HepG2 (cell line): ENCODE measurements at places on chromosomes 3 and 15. TPM values are rescaled to one million over a fixed set of nuclear protein-coding genes. Genes with fewer than 3 reads are reported as not detected.

DNA sequence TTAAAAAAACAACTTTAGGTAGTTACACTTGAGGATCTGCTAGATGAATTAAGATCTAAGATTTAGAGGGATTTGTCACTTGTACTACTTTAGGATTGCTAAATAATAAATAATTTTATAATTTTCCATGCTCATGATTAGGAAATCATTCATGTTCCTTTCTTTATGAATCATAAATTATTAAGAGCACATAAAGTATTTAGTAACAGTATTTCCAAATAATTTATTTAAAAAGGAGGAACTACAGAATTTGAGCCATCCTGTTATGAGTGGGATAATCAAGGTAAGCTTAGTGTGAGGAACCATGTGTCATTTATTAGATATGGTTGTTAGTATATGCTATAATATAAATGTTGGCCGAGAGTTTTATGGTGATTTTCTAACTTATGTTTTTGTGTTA, 37.5 kb upstream of the C3orf38 start:
- DNase-seq, result no peak
- no peaks in the 10 kb centered on the region for H3K4me1 ChIP-seq
- H3K27ac ChIP-seq, result no peak overlapping the region
- no peak overlapping the region for H3K4me3 ChIP-seq

DNA sequence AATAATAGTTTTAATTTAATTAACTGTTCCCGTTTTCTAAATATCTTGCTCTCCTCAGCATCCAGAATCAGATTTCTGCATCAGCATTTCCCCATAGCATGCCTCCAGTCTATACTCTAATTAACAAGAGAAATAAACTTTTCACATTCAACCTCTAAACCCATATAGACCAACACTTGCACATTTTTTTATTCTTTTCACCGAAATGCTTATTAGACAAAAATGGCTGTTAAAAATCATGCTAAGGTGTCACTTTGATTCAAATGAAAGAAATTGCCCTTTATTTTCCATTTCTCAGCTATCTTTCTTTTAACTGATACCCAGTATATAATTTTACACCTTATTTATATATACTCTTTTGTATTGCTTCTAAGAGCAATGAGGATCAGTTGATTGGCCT, 1107.1 kb upstream of the EPHA6 start:
- H3K27me3 ChIP-seq, result no peaks in the 10 kb centered on the region
- peaks cover 6% of the 10 kb centered on the region; the same call in 1 of the 2 replicates for H3K4me1 ChIP-seq
- no peak overlapping the region for H3K4me3 ChIP-seq
- H3K27ac ChIP-seq, result no peak overlapping the region

GRCh38 chr3:129336093-129336706, 57.5 kb downstream of the HMCES start:
- H3K27ac ChIP-seq, result no peak overlapping the region
- H3K4me3 ChIP-seq, result no peak overlapping the region
- peaks cover 43% of the 10 kb centered on the region for H3K4me1 ChIP-seq
- no peaks in the 10 kb centered on the region for H3K36me3 ChIP-seq
- no peak for DNase-seq

GRCh38 chr3:63450634-63451363, 172.7 kb downstream of the SYNPR start:
- no peaks in the 10 kb centered on the region for H3K36me3 ChIP-seq
- no peak for DNase-seq
- H3K27ac ChIP-seq, result no peak overlapping the region
- no peaks in the 10 kb centered on the region for H3K27me3 ChIP-seq
- no peak overlapping the region for H3K4me3 ChIP-seq

- H3K4me3 ChIP-seq, result no peak overlapping the region
- H3K4me1 ChIP-seq, result no peaks in the 10 kb centered on the region
- peaks cover 58% of the 10 kb centered on the region; the same call in 2 of the 3 replicates for H3K27me3 ChIP-seq
- DNase-seq, result no peak
Measured at GRCh38 chr15:73370151-73370550, 1.4 kb upstream of the HCN4 start.

GRCh38 chr3:26622621-26623418, at the start of gene LRRC3B:
LRRC3B (plus strand) TSS chr3:26622772; CDS start chr3:26709673, 86,901 bp downstream.
- H3K4me3 ChIP-seq, result no peak within 1 kb of the TSS
- no peak for DNase-seq
- no peaks in the 10 kb centered on the region for H3K4me1 ChIP-seq

DNA sequence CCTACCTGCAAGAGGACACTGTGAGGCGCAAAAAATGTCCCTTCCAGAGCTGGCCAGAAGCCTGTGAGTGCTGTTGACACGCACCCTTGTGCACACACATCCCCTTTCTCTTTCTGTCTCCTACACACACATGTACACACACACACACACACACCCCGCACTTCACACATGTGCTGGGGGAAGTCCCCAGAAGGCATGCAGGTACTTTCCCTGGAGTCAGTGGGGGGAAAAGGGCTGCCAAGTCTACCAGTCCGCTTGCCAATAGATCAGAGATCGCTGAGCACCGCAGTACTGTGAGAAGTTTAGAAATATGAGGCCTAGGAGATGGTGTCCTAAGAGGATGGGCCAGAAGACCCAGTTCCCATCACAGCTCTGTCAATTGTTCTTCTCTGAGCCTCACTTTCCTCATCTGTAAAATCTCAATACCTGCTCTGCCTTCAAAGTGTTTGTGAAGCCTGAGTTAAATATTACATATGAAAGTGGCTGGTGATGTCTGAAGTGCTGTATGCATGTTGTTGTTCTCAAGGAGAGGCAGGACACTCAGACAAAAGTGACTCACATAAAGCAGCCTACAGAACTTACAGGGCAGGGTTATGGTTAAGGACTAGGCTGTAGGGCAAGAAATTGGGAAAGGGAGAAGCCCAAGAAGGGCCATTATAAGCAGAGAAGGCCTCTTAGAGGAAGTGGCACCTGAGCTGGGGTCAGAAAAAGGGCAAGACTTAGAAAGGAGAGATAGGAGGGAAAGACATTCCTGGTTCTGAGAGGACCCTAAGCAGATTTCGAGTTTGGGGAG, 6.8 kb downstream of the IL17RE start:
- H3K36me3 ChIP-seq, result peaks cover 18% of the 10 kb centered on the region
- no peak overlapping the region for H3K4me3 ChIP-seq
- DNase-seq, result no peak
- no peaks in the 10 kb centered on the region for H3K27me3 ChIP-seq
- peaks cover 20% of the 10 kb centered on the region for H3K4me1 ChIP-seq

DNA sequence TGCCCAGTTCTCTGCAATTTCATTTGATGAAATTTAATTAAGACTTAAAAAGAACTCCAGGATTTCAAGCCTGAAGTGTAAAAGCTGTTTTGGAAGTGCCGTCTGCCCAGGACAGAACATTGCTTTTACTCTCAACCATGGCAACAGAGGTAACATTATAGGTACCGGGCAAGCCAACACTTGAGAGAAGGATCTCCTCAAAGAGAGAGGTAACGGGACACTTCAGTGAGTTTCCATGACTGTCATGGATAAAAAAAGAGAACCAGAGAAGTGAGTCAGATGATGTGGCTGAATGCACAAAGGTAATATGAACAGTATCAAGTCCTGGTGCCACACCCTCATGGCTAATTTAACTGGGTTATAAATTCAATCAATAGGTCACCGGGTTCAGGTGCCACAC, 130.2 kb upstream of the LMOD3 start:
- DNase-seq, result no peak
- no peak overlapping the region for H3K4me3 ChIP-seq
- no peaks in the 10 kb centered on the region for H3K27me3 ChIP-seq
- H3K27ac ChIP-seq, result no peak overlapping the region
- H3K4me1 ChIP-seq, result peaks cover 35% of the 10 kb centered on the region

- no peaks in the 10 kb centered on the region for H3K36me3 ChIP-seq
- peaks cover 14% of the 10 kb centered on the region; the same call in 1 of the 2 replicates for H3K4me1 ChIP-seq
- no peak overlapping the region for H3K4me3 ChIP-seq
- no peak for DNase-seq
Measured at GRCh38 chr3:21618695-21619094, 132.3 kb downstream of the ZNF385D start.

DNA sequence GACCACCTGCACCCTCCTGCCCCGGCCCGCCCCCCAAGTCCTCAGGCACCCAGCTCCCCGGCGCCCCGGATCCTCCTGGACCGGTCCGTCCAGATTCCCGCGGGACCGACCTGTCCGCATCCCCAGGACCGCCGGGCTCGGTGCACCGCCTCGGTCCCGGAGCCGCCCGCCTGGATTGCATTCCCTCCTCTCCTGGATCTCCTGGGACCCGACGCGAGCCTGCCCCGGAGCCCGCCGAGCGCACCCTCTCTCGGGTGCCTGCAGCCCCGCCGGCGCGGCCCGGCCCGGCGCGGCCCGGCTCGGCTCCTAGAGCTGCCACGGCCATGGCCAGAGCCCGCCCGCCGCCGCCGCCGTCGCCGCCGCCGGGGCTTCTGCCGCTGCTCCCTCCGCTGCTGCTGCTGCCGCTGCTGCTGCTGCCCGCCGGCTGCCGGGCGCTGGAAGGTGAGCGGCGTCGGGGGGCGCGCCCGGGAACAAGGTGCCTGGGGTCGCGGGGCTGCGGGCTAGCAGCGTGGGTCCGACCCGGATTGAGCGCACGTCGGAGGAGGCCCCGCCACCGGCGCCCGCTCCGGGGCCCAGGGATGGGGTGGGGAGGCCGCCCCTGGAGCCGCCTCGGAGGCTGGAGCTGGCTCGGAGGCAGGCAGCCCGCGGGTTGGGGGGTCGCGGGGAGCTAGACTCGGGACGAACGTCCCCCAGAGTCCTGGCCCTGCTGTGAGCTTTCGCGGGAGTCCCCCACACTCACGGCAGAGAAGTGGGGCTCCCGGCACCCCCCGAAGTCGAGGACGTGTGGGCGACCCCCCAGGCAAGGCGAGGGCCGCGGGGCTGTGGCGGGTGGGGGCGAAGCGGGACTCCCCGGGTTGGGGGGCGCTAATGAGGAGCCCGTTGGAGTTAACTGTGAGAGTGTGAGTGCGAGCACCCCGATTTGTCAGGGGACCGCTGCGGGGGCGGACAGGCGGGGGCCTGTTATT, 610 bp downstream of the EPHB3 start:
- no peak overlapping the region for H3K27ac ChIP-seq
- DNase-seq, result no peak
- H3K36me3 ChIP-seq, result no peaks in the 10 kb centered on the region
- H3K27me3 ChIP-seq, result peaks cover 83% of the 10 kb centered on the region
- H3K4me1 ChIP-seq, result peaks cover 27% of the 10 kb centered on the region
- peak overlapping the region; percentile 50 for H3K4me3 ChIP-seq

GRCh38 chr3:95462161-95462560, 1352.2 kb upstream of the EPHA6 start:
- H3K4me3 ChIP-seq, result no peak overlapping the region
- no peaks in the 10 kb centered on the region for H3K4me1 ChIP-seq
- no peaks in the 10 kb centered on the region for H3K27me3 ChIP-seq
- H3K36me3 ChIP-seq, result no peaks in the 10 kb centered on the region

- H3K4me3 ChIP-seq, result no peak overlapping the region
- no peaks in the 10 kb centered on the region for H3K4me1 ChIP-seq
Measured at GRCh38 chr15:31814082-31814481, 216.2 kb upstream of the CHRNA7 start.

DNA sequence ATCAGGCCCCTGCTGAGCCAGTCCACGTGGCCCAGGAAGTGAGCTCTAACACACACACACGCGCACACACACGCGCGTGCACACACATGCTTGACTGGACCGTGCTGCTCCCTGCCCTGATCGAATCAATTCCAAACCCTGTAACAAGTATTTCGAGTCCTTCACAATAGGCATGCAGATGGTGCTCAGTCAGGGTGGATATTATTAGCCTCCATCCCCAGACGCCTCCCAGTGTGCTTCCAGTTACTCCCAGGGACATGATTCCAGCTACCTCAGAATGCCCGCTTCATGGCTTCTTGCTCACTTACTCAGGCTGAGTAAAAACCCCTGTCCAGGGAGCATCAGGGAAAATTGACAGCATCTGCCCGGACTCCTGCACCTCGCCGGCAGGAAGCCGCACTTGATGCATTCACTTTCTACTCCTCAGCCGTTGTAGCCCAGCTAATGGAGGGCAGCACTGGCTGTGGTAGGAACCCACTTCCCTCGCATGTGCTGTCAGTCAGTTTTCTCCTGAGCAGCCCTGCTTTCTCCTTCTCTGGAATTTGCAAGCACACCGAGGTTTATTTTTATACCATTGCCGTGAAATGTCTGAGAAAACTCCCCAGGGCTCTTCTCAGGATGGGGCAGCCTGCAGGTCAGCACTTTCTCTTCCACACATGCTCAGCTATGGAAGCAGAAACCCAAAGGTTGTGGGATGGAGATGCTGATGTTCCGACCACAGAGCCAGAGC, 126.1 kb upstream of the ABHD17C start:
- no peaks in the 10 kb centered on the region for H3K27me3 ChIP-seq
- DNase-seq, result no peak
- H3K36me3 ChIP-seq, result no peaks in the 10 kb centered on the region
- H3K4me3 ChIP-seq, result no peak overlapping the region

GRCh38 chr15:28943146-28943545, 57.4 kb downstream of the APBA2 start:
- no peak overlapping the region for H3K27ac ChIP-seq
- DNase-seq, result no peak
- no peaks in the 10 kb centered on the region for H3K4me1 ChIP-seq
- no peaks in the 10 kb centered on the region for H3K36me3 ChIP-seq

- no peak for DNase-seq
- H3K27me3 ChIP-seq, result no peaks in the 10 kb centered on the region
- no peak overlapping the region for H3K4me3 ChIP-seq
- no peaks in the 10 kb centered on the region for H3K36me3 ChIP-seq
- no peak overlapping the region for H3K27ac ChIP-seq
Measured at GRCh38 chr3:94593526-94594150, 530.8 kb downstream of the NSUN3 start.

DNA sequence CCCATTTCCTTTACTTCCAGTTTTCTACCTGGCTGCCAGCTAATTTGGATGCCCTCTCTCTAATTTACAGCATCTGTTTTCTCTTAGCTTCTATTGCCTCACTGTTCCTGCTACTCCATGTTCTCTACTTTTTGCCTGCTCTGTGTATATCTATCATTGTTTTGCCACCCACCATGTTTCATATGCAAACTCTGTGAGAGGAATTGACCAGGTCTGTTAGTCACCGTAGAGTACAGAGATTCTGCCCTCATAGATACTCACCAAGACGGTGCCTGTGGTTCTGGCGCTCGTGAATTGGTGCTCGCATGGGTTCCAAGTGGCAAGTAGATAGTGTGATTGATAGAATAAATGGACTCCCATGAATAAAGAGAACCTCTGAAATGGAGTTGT, 288.8 kb downstream of the CNTN6 start:
- no peak for DNase-seq
- no peaks in the 10 kb centered on the region for H3K4me1 ChIP-seq
- H3K4me3 ChIP-seq, result no peak overlapping the region
- no peak overlapping the region for H3K27ac ChIP-seq
- H3K27me3 ChIP-seq, result no peaks in the 10 kb centered on the region

DNA sequence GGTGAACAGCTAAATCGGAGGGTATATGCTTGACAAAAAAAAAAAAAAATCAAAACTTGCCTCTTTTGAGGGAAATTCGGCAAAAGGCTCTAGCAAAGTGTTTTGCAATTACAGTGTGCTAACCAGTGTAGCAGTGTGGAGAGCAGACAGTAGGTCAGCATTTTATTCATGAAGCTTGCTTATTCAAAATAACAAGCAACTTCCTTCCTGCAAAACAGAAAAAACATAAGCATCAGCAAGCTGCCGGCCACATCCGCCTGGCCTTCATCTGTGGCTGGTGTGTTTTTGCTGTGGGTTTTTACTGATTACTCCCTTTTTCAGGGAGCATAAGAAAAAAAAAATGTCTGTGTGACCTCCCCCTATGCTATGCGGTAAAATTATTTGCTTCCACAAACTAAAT, 434.1 kb downstream of the OCA2 start:
- H3K27me3 ChIP-seq, result no peaks in the 10 kb centered on the region; the same call in 1 of the 2 replicates
- no peak for DNase-seq
- no peak overlapping the region for H3K27ac ChIP-seq
- H3K4me3 ChIP-seq, result no peak overlapping the region
- no peaks in the 10 kb centered on the region for H3K36me3 ChIP-seq
- H3K4me1 ChIP-seq, result peaks cover 6% of the 10 kb centered on the region; the same call in 1 of the 2 replicates

Gene TMEM212
- not detected in 2 replicates for total RNA-seq

Gene CDCP1
- 0.14 and 0.18 TPM in 2 replicates for total RNA-seq

Gene RASGRF1
- 0.55 TPM in 2 replicates for total RNA-seq

Gene MESP1
- total RNA-seq, result not detected in 2 replicates

Gene CTSH
- 145 and 265 TPM in 2 replicates for total RNA-seq

Gene P3H2
- not detected in 2 replicates for total RNA-seq

Gene BUB1B
- 63.5 and 71.9 TPM in 2 replicates for total RNA-seq
